ENCODE measurements at places on chromosomes 11 and 22.

- DNase-seq = no peak
Observed at GRCh38 chr11:4684631-4685285, 12.9 kb downstream of the OR51E2 start.

- DNase-seq = no peak
Observed at GRCh38 chr22:23278883-23279675, 98.8 kb downstream of the BCR start.

DNA sequence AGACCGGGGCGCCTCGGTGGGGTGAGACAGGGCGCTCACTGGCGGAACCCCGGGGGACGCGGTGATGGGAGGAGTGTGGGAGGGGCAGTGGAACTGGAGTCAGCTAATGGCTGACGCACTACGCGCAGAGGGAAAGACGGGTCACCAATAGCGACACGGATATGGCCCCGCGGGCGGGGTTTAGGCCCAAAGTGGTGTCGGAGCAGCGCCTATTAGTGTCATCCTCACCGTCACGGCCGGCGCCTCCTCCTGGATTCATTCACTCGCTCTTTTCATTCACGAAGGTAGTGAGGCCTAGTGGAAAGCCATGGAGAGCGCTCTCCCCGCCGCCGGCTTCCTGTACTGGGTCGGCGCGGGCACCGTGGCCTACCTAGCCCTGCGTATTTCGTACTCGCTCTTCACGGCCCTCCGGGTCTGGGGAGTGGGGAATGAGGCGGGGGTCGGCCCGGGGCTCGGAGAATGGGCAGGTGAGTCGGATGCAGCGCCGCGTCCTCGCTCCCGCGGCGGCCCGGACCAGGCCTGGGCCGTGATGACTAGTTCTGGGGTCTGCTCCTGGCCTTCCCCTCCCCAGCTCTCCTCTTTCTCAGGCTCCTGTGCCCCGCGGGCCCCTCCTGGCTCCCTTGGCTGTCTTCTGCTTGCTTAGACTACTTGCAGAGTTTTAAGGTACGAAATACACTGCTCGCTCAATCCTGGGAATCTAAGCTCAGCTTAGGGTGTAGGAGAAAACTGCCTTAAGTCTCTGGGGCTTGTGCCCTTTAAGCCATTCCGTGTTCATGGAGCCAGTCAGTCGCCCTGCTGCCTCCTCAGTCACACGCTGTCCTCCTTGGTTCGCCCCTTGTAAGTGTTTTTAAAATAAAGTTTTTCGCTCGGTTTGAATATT, at the start of gene HSD17B12:
Gene HSD17B12 (plus strand): TSS at position 218 of the 880 bp plus-strand sequence. CDS start 90 bp downstream, at position 308.
- peak; percentile 99 for DNase-seq

- no peak for DNase-seq
Observed at GRCh38 chr11:10493041-10493663, 38.1 kb downstream of the AMPD3 start.

DNA sequence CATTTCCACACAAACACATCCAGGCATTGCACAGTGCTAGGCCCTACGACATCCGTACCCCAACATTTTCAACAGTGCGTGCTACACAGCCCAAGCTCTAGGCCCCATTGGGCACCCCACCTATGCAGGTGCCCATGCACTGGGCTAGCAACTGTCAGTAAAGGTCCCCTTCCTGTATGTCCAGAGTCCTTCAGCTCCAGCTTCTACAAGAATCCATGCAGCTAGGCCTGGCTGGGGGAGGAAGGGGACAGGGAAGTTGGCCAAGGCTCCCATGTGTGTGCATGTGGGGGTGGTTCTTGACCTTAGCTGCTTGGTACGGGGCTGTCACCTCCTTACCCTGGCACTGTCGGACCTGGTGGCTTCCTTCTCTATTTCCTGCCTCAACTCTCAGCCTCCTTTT, 1.3 kb downstream of the B3GAT1 start:
- DNase-seq = no peak

DNA sequence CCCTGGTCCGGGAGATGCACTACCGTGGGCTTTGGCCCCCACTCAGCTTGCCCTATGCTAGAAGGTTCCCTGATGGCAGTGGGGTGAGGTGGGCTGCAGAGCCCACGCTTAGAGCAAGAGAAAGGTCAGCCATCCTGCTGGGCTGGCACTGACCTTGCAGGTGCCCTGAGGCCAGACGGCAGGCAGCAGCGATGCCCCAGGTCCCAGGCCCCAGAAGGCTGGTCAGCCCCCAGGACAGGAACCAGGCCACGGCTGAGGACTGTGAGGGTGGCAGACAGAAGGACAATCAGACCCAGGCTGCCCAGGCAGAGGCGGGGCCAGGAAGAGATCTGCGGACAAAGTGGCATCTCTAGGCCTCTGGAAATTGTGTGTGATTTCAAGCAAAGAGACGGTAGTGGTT, 231.7 kb downstream of the CTTN start:
- DNase-seq = no peak

DNA sequence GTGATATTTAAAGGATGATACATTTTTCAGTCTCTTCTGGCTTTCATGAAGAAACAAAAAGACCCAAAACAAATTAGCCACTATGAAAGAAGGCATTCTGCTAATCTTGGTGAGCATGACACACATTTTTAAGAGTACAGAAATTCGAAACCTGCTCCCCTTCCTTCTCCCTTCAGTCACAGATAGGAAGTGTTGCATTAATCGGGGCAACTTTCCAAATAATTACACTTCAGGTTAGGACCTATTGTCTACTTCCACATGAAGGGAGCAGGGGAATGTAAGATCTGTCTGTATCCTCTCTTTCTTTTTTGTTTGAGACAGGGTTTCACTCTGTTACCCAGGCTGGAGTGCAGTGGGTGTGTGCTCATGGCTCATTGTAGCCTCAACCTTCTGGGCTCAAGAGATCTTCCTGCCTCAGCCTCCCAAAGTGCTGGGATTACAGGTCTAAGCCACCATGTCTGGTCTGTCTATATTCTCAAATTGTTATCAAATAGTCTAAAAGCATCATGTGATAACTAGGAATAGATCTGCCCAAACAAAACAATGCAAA, 45.8 kb downstream of the NCAM1 start:
- DNase-seq = no peak

DNA sequence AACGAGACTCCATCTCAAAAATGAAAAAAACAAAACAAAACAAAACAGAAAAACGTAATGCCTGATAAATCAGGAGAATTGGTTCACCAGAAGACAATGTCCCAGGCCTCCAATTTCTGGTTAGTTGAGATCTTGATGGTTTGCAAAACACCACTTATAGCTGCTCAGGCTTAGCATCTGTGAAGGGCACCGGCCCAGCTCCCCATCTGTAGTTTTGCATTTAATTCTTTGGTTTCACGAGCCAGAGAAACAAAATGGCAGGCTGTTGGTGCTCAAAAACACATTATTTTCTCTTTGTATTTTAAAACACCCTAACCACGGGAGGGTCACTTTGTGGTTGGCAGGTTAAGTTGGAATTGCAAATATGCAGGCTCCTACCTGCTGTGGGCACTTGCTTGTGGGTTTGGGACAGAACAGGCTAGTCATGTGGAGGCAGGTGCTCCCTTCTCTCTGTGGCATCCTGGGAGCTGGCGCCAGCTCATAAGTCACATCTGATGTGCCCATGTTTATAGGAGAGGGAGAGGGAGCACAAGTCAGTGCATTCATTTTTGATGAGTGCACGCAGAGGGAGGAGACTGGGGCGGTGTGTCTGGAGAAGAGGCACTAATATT, 145.9 kb downstream of the CEP164 start:
- no peak for DNase-seq

GRCh38 chr11:96204721-96205459, 138.1 kb downstream of the MAML2 start:
- DNase-seq = no peak

- no peak for DNase-seq
Observed at GRCh38 chr22:26406118-26406517, 22.9 kb upstream of the ASPHD2 start.

DNA sequence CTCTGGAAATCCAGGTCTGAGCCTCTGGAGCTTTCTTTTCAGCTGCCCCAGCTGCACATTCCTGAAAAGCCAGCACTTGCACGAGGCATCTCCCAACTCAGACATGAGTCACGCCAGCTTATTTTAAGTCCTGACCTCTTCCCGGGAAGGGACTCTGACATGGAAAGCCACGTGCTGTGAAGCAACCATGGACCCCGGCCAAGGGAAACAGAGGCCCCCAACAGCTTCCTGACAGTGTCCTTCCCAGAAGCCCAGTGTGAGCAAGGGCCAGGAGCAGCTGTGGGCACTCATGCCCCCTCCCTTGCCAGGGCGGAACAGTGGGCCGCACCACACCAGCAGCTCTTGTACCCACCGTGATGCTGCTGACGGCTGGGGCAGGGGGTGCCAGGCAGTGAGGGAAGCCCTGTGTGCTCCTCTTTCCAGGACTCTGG, 118.8 kb upstream of the CADM1 start:
- DNase-seq = peak; percentile 2

GRCh38 chr11:72771507-72771906, 19.3 kb upstream of the ARAP1 start:
- DNase-seq = no peak

DNA sequence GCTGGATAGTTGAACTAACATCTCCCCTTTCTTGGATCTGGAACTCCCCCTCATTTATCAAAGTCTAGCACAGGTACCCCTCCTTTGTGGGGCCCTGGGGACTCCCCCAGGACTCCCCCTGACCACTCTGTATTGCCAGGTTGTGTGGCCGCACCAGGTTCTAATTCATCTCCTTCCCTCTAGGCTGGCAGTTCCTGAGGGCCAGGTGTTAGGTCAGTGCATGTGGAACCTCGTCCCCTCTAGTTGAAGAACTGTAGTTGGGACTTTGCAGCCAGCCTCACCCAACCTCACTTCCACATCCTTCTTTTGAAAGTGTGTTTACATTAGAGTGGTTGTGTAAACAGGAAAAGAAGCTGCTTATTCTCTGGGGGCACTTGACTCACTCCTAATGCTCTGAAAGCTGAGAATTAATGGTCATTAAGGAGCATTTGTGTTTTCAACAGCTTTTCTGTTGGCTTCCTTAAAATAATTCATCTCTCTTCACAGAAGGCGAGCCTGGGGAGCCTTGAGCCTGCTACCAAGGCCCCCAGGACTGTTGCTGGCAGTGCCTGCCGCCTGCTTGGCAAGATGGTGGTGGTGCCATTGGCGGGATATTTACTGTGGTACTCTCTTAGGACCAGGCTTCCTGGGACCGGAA, 11.8 kb downstream of the UPB1 start:
- peak; percentile 59 for DNase-seq

DNA sequence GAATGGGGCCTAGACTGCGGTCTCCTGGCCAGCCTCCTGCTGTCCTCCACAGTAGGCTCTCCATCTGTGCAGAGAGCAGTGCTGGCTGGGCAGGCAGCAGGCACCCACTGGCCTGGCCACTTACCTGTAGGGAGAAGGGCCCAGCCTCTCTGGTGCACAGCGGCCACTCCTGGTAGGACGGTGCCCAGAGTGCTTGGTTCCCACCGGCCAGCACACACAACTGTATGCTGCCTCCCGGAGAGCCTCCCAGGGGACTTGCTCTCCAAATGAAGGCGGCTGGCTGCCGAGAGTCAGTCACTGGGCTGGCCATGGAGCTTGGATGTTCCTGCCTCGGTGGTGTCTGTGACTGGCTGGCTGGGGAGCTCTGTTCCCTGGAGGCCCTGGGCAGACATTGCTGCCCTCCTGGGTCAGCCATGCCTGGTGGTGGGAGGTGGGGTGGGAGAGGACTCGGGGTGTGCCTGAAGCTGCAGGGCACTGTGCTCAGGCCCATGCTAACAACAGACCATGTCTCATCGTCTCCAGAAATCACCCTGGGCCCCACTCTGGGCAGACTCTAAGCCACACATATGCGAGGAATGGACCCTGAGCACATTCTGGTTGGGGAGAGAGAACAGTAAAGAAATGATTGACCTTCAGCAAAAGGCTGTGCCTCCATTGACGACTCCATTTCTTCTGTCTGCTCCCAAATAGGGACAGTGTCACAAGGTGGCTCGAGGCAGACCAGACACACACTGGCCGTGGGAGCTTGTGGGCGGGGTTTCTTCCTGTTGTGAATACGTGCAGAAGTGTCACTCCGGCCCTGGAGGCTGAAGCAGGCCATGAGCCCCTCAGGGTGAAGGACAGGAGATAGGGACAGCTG, 350.8 kb downstream of the TBC1D22A start:
- no peak for DNase-seq

DNA sequence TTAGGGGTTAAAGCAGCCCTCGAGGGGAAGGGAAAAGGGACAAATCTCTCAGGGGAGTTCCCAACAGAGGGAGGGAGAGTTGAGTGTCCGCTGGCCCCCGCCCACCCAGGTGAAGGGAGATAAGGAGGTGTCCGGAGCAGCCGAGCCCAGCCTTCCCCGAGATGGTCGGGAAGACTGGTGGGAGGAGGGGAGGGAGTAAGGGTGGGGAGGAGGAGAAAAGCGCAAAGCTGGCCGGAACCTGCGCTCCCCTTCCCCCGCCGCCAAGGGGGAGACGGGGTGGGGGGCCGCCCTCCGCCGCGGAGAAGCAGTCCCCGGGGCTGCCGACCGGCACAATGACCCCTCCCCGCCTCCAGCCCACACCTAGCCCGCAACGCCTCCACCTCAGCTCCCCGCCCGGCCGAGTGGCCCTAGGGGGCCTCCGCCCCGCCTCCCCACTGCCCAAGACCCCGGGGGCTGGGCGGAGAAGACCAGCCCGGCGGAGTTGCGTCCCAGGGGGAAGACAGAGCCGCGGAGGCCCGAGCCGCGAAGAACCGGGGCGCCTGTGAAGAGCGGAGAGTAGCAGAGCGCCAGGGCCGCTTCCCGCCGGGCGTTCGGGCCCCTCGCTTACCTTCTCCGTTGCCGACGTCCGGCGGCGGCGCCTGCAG, 479 bp downstream of the RSF1 start:
- peak; percentile 26 for DNase-seq

DNA sequence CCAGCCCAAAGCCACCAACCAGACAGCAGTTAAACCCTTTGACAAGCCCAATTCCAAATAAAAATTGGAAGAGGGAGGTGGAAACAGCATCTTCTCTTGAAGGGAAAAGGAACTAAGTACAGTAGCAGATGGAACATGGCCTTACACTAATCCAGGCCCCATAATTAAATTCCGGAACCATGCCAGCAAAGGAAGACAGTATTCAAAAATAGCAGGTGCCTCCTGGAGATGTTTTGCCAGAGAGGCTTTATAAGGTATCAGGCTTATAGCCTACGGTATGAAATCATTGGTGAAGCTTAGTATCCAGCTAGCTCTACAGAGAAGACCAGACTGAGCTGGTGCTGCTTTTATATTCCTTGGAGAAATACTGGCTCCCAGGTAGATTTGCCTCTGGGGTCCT, 344.1 kb upstream of the API5 start:
- no peak for DNase-seq

Measured in suppressor macrophage treated with lipopolysaccharide for 4 hours (primary cell).